Upper lobe of right lung (tissue), 1 donor: ENCODE measurements at places on chromosomes 3 and 15. TPM values are rescaled to one million over a fixed set of nuclear protein-coding genes. Genes with fewer than 3 reads are reported as not detected.

DNA sequence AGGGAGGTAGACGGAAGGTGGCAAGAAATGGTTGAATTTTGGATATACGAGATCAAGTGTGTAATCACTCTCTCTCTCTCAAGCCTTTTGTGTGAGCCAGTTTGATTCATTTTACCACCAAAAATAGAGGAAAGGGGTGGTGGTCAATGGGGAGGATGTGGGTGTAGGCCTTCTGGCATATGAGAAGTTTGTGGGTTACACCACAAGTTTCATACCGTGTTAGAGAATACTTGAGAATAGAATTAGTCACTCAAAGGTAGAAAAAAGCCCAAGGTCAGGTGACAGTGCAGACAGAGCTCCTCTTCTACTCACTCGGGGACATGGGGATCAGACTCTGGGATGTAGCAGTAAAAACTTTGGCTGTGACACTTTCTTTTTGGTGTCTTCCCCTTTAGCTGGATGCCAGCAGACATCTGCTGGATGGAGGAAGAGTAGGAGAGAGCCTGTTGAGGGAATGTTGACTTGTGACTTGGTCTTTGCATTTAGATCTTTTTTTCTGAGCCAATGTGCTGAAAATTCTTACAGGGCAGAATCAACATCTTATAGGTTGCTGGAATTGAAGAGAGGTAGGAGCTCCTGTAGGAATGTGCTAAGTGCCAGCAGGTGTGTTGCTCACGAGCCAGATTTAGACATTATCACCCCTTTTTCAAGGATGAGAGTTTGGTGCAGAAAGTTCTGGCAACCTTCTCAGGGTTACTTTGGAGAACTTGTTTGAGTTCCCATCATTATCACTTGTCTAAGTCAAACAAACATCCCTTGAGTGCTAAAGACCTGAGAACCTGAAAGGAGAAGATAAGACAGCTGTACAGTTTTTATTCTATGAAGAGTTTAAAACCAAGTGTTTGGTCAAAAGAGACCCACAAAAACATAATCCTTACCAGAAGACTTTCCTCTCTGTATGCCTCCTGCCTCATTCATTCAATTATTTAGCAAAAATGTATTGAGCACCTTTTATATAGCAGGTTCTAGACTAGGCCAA is 43.9 kb upstream of the RYK start:
- no peaks in the 10 kb centered on the region for H3K36me3 ChIP-seq
- H3K27me3 ChIP-seq, result no peaks in the 10 kb centered on the region
- H3K4me1 ChIP-seq, result peaks cover 13% of the 10 kb centered on the region
- no peak overlapping the region for H3K27ac ChIP-seq
- no peak for DNase-seq

- H3K36me3 ChIP-seq, result no peaks in the 10 kb centered on the region
- H3K4me3 ChIP-seq, result no peak overlapping the region
- peaks cover 8% of the 10 kb centered on the region for H3K4me1 ChIP-seq
- DNase-seq, result no peak
- no peak overlapping the region for H3K27ac ChIP-seq
- no peaks in the 10 kb centered on the region for H3K27me3 ChIP-seq
Observed at GRCh38 chr3:56928379-56929068, 126.8 kb upstream of the ARHGEF3 start.

DNA sequence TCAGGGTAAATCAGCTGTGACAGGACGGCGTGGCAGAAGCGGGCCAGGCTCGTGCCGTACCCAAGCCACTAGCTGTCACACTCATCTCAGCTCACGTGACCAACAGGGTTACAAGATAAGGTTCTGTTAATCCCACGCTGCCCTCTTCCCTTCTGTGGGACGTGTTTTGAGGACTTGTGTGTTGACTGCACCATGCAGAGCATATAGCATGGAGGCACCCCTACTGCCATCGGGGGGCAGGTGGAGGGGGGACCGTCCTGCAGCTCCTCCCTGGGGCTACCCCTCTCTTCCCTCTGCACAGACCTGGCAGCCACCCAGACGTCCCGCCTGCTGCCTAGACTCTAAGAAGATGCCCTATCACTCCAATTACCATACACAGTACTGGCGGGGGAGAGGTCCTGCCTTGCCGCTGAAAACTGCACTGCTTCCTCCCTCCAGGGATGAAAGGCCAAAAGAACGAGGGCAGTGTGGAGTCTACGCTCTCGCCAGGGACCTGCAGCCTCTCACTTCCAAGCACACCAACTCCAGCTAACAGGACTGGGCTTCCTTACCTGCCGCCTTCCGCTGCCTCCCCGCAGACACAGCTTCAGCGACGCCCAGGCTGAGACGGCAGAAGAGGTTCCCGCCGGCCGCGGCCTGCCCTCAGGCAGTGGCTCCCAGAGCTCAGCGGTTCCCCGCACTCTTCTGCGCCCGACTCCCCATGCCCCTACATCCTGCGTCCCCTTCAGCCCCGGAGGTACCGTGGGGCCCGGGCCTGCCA is at the start of gene TNK2:
Gene TNK2 (minus strand): TSS at position 618 of the 760 bp plus-strand sequence. CDS start 19,963 bp downstream, outside the sequence.
- DNase-seq, result peak; percentile 78
- H3K36me3 ChIP-seq, result no peaks in the 10 kb centered on the region
- peaks cover 41% of the 10 kb centered on the region for H3K4me1 ChIP-seq
- peak within 1 kb of the TSS; percentile 56 for H3K27ac ChIP-seq
- no peaks in the 10 kb centered on the region for H3K27me3 ChIP-seq

DNA sequence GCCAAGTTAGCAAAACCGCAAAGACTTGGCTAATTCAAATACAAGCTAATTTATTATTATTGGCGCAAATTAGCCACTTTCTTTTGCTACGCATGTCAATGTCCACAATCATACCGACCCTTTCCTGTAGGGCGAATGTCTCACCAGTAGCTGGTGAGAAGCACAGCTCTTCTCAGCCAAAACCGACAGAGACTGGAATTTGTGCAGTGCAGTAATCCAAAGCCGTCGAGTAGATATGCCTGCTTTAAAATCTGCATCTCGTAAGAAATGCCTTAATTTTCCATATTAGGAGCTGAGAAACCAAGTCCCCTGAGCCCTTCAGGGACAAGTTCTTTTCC is 614 bp upstream of the MINDY2 start:
- DNase-seq, result no peak
- peaks cover 37% of the 10 kb centered on the region for H3K4me1 ChIP-seq
- H3K27me3 ChIP-seq, result no peaks in the 10 kb centered on the region
- peak overlapping the region; percentile 96 for H3K27ac ChIP-seq

- no peak overlapping the region for H3K27ac ChIP-seq
- no peak for DNase-seq
- H3K36me3 ChIP-seq, result peaks cover 55% of the 10 kb centered on the region
- H3K27me3 ChIP-seq, result no peaks in the 10 kb centered on the region
Observed at GRCh38 chr3:25747033-25747432, 36.2 kb downstream of the NGLY1 start.

DNA sequence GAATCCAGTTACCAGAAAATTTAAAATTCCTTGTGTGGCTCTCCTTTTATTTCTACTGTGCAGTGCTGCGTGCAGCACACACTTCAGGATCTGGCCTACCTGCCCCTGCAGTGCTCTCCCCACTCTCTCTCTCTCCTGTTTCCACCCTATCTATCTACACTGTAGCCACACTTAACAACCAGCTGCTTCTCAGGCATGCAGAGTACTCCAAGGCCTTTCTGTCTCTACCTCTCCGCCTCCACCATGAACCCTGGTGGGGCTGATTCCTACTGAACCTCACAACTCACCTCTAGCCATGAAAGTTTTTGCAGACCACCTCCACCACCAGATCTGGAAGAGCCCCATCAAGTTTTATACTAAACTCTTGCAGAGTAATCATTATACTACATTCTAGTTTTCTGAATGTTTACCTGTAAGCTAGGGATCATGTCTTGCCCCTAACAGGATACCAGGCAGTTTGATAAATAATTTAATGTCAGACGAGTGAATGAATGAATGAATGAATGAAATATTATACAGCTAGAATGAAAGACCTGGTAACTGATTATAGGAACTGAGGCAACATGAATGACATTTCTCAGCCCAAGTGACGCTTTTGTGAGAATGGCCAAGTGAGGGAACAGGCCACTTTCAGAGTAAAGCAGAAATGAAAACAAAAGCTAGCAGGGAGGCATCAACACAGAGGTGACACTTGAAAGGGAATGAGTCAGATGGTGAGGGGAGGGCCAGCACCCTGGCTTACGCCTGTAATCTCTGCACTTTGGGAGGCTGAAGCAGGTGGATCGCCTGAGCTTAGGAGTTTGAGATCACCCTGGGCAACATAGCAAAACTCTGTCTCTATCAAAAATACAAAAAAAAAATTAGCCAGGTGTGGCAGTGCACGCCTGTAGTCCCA is 363.5 kb downstream of the FOXP1 start:
- H3K36me3 ChIP-seq, result no peaks in the 10 kb centered on the region
- H3K27me3 ChIP-seq, result no peaks in the 10 kb centered on the region
- H3K4me1 ChIP-seq, result no peaks in the 10 kb centered on the region
- no peak for DNase-seq
- H3K27ac ChIP-seq, result no peak overlapping the region

GRCh38 chr3:188822411-188822810 is 349.4 kb upstream of the TPRG1 start:
- peak overlapping the region; percentile 3 for H3K27ac ChIP-seq
- no peaks in the 10 kb centered on the region for H3K27me3 ChIP-seq
- H3K36me3 ChIP-seq, result no peaks in the 10 kb centered on the region
- no peak for DNase-seq
- H3K4me1 ChIP-seq, result peaks cover 19% of the 10 kb centered on the region

- H3K27me3 ChIP-seq, result no peaks in the 10 kb centered on the region
- H3K27ac ChIP-seq, result no peak overlapping the region
- no peaks in the 10 kb centered on the region for H3K36me3 ChIP-seq
- no peaks in the 10 kb centered on the region for H3K4me1 ChIP-seq
Observed at GRCh38 chr3:88595026-88595425, 445.3 kb downstream of the C3orf38 start.

DNA sequence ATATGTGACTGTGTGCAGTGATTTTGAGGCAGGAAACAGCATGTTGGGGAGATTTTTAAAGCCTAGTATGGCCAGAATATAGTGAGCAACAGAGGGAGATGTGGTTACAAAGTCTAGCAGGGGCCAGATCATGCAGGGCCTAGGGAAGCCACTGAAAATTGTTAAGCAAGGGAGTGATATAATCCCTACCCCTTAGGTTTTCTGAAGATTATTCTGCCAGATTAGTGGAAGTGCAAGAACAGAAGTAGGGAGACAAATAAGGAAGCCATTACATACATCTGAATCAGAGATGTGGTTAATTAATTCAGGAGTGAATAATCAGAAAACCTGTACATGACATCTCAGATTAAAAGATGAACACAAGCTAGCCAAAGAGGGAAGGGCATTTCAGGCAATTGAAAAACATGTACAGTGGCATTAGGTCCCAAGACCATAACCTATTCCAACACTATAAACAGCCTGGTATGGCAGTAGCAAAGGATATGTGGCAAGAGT is 54.8 kb downstream of the MSL2 start:
- no peaks in the 10 kb centered on the region for H3K27me3 ChIP-seq
- peaks cover 15% of the 10 kb centered on the region for H3K4me1 ChIP-seq
- no peak overlapping the region for H3K4me3 ChIP-seq

DNA sequence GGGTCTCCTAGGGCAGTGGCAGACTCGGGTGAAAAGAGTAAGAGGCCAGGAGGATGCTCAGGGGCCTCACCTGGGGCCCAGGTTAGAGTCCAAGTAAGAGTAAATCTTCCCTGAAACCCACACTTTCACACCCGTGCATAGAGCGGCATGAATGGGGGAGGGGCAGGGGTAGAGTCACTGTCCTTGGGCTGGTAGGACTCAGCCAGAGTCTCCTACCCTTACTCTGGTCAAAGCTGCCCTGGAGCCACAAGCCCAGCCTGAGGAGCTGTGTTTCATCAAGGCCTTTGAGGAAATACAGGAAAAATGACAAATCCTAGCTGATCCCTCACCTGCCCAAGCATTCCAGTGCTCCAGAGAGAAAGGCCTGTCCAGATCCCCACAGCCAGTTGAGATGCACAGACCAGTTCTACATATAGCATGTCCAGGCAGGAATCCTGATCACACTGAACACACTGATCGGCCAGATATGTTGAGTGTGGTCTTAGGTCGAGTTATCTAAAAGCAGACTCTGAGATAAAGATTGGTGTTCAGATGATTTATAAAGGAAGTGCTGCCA is 16.7 kb upstream of the CTNNB1 start:
- H3K4me3 ChIP-seq, result no peak overlapping the region
- no peaks in the 10 kb centered on the region for H3K36me3 ChIP-seq
- no peaks in the 10 kb centered on the region for H3K4me1 ChIP-seq
- no peaks in the 10 kb centered on the region for H3K27me3 ChIP-seq
- no peak for DNase-seq

GRCh38 chr3:129633751-129634481 is 27.4 kb upstream of the PLXND1 start:
- H3K4me1 ChIP-seq, result no peaks in the 10 kb centered on the region
- DNase-seq, result no peak
- no peak overlapping the region for H3K27ac ChIP-seq
- no peaks in the 10 kb centered on the region for H3K27me3 ChIP-seq
- H3K36me3 ChIP-seq, result no peaks in the 10 kb centered on the region

GRCh38 chr3:8776406-8776805 is 7.0 kb upstream of the OXTR start:
- no peaks in the 10 kb centered on the region for H3K36me3 ChIP-seq
- no peaks in the 10 kb centered on the region for H3K27me3 ChIP-seq
- H3K4me3 ChIP-seq, result no peak overlapping the region
- H3K4me1 ChIP-seq, result no peaks in the 10 kb centered on the region

DNA sequence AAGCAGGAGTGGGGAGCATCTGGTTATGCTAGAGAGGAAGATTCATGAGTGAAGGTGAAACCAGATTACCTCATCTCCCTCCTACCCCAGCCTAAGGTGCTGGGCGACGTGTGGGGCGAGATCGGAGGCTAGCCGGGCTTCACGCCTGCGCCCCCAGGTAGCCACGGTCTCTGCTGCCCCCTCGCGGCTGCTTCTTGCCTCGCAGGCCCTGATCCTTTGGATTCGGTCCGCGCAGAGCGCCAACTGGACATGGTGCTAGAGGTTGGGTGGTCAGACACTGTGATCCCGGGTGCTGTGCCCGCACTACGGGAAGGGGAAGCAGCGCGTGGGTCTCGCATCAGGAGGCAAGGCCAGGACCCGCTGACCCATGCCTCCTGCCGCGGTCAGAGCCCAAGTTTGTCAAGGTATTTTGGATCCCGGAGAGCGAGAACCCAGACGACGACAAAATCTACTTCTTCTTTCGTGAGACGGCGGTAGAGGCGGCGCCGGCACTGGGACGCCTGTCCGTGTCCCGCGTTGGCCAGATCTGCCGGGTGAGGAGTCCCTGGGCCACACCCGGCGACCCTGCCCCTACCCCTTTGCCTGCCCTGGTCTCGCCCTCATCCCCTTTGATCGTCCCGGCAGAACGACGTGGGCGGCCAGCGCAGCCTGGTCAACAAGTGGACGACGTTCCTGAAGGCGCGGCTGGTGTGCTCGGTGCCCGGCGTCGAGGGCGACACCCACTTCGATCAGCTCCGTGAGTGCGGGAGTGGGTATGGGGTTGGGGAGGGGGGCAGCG is 4.2 kb downstream of the SEMA3B start:
- H3K4me1 ChIP-seq, result peaks cover 30% of the 10 kb centered on the region
- peaks cover 7% of the 10 kb centered on the region for H3K27me3 ChIP-seq
- peak overlapping the region; percentile 37 for H3K4me3 ChIP-seq
- DNase-seq, result peak; percentile 94
- no peaks in the 10 kb centered on the region for H3K36me3 ChIP-seq

Gene SLC28A2
- 0.35 TPM for total RNA-seq

Gene KLF15
- 44.6 TPM for total RNA-seq

Gene SLC35G2
- 7.8 TPM for total RNA-seq

Gene ZNF502
- 4.1 TPM for total RNA-seq

Gene SHISA5
- total RNA-seq, result 163 TPM

Gene ATP13A5
- 2.0 TPM for total RNA-seq

Gene CPNE9
- 0.90 TPM for total RNA-seq

Gene IQCH
- 0.93 TPM for total RNA-seq

Gene SEMA6D
- total RNA-seq, result 8.0 TPM

Gene ESYT3
- total RNA-seq, result 66.4 TPM

Gene QRICH1
- total RNA-seq, result 83.9 TPM
